ENCODE measurements at places on chromosomes 7 and 10.

GRCh38 chr7:14954035-14954434 lies 51.5 kb upstream of the DGKB start:
- no peak for DNase-seq

DNA sequence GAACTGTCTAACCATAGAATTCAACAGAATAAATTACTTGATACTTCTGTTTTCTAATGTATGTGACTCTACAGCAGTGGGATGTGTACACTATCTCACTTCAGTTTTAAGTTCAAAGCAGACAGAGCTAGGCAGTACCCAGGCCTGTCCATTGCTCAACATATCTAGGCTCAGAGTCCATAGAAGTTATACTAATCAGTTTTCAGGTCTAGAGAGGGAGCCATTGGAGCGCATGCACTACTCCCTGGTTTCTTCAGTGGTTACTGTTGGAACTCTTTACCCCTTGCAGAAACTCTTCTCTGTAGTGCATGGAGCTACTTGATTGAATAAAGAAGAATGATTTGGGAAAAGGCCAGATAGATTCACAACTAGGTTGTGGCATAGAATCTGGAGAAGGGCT lies 4.4 kb downstream of the CD36 start:
- DNase-seq: no peak

GRCh38 chr7:41058986-41059741 lies 643.7 kb downstream of the INHBA start:
- no peak for DNase-seq

DNA sequence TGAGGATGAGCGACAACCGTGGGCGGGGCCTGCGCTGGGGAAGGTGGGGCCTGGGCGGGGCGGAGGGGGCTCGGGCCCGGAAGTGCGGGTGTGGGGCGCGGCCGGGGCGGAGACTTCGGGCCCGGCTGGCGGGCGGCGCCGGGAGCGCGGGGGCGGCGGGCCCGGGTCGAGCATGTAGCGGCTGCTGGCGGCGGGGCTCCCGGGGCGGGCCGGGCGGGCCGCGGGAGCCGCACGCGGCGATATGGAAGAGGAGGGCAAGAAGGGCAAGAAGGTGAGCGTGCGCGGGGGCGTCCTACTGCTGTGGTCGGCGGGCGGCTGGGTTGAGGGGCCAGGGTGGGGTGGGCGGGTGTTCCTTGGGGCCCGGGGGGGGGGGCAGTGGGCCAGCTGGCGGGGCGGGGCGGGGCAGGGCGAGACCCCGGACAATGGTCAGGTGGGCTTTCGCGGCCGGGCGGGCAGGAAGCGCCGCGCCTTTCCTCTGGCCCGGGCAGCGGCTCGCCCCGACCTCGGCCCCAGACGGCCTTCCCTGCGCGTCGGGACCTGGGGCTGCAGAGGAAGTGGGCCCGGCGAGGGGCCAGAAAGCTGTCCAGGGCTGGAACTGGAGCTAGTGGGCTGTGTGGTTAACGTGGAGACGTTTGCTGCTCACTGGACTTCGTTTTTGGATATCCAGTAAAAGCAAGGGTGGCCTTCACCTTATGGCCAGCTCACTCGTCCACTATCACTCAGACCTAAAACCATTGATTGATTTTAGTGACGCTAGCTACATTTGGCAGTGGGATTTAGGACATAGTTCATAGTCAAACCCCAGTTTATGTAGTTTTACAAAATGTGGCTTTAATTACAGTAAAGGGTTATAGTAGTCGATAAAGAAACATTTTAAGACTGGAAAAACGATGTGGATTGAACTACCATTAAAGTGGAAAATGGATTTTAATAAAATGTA lies at the start of gene CCM2:
CCM2 (plus strand) TSS at position 109 of the 940 bp plus-strand sequence; CDS start at position 242, 133 bp downstream.
- no peak for DNase-seq

DNA sequence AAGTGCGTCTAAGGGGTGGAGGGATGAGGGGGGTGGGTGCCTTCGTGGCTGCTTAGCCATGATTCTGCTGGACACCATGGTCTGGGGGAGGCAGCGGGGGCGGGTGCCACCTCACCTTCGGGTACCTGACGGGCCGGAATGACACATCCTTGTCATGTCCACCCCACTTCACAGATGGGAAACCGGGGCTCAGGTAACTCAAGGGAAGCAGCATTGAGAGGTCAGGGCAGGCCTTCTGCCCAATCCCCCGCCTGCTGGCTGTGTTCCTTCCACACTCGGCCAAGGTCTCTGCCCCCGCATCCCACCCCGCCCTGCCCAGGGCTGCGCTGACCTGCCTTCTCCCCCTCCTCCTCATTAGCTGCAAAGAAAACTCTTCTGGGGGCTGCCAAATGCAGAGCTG lies 598.0 kb downstream of the PTPRN2 start:
- no peak for DNase-seq

DNA sequence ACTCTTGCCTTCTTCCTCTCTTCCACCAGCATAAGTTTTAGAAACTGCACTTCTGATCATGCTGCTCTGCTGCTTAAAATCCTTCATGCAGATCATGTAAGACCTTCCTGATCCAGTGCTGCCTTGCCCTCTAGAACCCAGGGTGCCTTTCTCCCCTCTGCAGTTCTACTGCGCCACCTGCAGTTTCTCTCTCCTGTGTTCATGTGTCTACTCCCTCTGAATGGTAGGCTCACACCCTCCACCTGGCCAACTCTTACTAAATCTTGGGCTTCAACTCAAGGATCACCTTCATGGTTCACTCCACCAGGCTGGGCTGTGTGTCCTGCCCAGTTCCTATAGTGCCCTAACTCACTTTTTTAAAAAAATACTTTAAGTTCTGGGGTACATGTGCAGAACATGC lies 174.6 kb upstream of the ITGB1 start:
- no peak for DNase-seq
